ENCODE measurements at places on chromosomes 6 and 20.

DNA sequence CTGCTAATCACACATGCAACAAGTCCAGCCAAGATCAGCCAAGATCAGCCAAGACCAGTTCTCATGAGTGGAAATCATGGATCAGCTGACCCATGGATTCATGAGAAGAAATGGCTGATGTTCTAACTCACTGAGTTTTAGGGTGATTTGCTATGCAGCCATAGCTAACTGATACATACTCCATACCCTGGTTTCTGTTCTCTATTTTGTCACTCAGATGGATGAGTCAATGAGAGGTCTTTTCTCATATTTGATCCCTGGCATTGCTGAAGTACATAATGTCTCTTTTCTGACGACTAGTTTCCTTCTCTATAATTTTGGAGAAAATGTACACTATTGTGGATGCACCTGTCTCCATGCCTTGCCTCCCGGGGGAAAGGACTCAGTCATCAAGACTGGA is 118.4 kb upstream of the LY86 start:
- DNase-seq: no peak

DNA sequence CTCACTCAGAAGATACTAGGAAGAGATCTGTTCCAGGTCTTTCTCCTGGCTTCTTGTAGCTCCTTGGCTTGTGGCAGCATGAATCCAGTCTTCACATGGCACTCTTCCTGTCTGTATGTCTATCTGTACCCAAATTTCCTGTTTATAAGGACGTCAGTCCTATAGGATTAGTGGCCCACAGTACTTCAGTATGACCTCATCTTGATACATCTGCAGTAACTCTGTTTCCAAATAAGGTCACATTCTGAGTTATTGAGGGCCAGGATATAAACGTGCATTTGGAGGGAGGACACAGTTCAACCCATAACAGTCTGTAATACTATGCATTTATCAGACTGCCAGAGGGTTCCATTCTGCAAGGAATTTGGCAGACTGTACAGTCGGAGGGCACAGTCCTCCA is 57.6 kb upstream of the DYNLRB1 start:
- no peak for DNase-seq

- DNase-seq: no peak
Measured at GRCh38 chr6:154958469-154958868, 36.6 kb upstream of the TIAM2 start.

GRCh38 chr6:100946021-100946540 is 65.0 kb upstream of the ASCC3 start:
- no peak for DNase-seq

Measured in stimulated activated CD8-positive, alpha-beta memory T cell treated with anti-CD3 and anti-CD28 coated beads, Interleukin-15, amount 100 ng/mL, for 48 hours (primary cell).